Activated CD8-positive, alpha-beta memory T cell treated with anti-CD3 and anti-CD28 coated beads, Interleukin-2, amount 10 ng/mL, durations not matched to agents 7 days and 5 days (primary cell): ENCODE measurements at places on chromosomes 12 and 14. TPM values are rescaled to one million over a fixed set of nuclear protein-coding genes. Genes with fewer than 3 reads are reported as not detected.

Gene SART3
- 99.7 TPM for total RNA-seq

DNA sequence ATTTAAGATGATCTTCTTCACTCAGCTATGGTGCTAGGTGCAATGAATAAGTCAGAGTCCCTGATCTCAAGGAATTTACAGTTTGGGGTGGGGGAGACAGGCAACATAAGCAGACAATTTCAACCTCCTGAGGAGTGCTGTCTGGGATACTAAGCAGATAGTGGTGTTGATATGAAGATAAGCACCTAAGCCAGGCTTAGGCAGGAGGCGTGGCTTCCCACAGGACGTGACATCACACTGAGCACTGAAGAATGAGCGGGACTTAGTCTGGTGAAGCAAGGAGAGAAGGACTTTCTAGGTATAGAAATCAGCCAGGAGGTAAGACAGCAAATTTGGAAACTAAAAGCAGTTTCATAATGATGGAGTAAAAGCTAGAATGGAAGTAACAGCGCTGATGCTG is 6.8 kb downstream of the PRPH start:
- peaks cover 40% of the 10 kb centered on the region for H3K27me3 ChIP-seq
- H3K4me1 ChIP-seq: peaks cover 20% of the 10 kb centered on the region
- H3K36me3 ChIP-seq: no peaks in the 10 kb centered on the region
- DNase-seq: peak; percentile 71
- H3K27ac ChIP-seq: peak overlapping the region; percentile 7

- H3K36me3 ChIP-seq: no peaks in the 10 kb centered on the region
- peaks cover 2% of the 10 kb centered on the region for H3K27me3 ChIP-seq
- no peak for DNase-seq
- no peak overlapping the region for H3K4me3 ChIP-seq
- H3K4me1 ChIP-seq: no peaks in the 10 kb centered on the region
- H3K27ac ChIP-seq: no peak overlapping the region
These were observed 44.7 kb upstream of the CHST11 start for GRCh38 chr12:104411826-104412641.

Gene ARHGEF25
- 0.84 TPM for total RNA-seq
